ENCODE measurements at places on chromosomes 3 and 15.

- DNase-seq, result peak; percentile 13
Observed at GRCh38 chr3:44554626-44555592, at the start of gene ZKSCAN7. ZKSCAN7 (plus strand) TSS chr3:44555193; CDS start chr3:44557048, 1,855 bp downstream.

DNA sequence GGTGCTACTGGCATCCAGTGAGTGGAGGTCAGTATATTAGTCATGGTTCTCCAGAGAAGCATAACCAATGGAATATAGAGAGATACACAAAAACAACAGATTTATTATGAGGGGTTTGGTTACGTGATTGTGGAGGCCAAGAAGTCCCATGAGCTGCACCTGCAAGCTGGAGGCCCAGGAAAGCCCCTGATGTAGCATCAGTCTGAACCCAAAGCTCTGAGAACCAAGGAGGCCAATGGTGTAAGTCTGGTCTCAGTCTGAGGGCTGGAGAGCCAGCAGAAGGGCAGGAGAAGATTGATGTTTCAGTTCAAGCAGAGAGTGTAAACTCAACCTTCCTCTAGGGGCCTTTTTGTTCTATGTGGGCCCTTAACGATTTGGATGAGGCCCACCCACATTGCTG lies 144.1 kb downstream of the KLF13 start:
- DNase-seq, result no peak

- DNase-seq, result no peak
Observed at GRCh38 chr3:59381282-59381681, 331.5 kb upstream of the CFAP20DC start.

- DNase-seq, result no peak
Observed at GRCh38 chr3:153970741-153971347, 150.3 kb upstream of the ARHGEF26 start.

DNA sequence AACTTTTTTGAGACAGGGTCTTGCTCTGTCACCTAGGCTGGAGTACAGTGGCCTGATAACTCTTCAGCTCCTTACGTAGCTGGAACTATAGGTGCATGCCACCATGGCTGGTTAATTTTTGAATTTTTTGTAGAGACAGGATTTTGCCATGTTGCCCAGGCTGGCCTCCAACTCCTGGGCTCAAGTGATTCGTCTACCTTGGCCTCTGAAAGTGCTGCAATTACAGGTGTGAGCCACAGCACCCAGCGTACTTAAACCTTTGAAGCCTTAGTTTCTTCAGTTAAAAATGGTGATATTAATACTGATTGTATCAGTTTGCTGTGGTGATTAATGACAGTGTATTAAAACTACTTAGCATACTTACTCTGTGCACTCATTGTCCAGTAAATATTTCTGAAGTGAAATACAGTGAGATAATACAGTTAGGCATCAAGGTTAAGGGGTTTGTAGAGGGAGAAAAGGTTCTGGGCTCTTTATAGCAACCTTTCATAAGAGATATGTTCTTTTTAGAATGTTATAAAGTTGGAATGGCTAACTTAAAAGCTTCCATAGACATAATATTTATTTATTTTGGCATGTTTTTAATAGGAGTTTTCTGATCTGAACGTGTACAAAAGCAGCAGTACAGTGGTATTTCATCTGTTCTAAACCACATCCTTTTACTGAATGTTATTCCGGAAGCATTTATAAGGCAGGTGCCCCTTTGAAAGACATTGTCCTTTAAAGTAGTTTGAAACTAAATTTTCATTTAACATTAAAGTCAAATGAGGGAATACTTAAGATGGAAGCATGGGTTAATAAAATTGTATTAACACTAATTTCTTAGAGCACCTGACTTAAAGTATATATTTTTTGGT lies 23.6 kb downstream of the NCK1 start:
- DNase-seq, result no peak

DNA sequence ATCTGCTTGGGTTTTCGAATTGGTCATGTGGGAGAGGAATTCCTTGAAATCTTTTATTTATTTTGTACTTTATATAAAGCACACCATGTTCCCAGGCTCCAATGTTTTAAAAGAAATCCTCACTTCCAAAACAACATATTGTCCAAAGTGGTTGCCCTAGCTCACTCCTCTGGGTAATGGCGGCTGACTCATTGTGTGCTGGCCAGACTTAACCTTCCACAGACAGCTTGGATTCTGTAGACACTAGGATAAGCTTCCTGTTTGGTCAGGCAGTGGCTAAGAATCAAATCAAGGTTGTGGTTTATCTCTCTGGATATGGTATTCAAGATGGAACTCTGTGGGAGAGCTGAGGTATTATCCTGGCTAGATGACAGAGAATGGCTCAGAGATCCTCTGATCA lies 55.8 kb upstream of the FAM98B start:
- DNase-seq, result peak; percentile 76

GRCh38 chr3:197031315-197032285 lies 2.0 kb upstream of the MELTF start:
- peak; percentile 94 for DNase-seq

GRCh38 chr3:3737531-3737930 lies 61.7 kb upstream of the LRRN1 start:
- no peak for DNase-seq

DNA sequence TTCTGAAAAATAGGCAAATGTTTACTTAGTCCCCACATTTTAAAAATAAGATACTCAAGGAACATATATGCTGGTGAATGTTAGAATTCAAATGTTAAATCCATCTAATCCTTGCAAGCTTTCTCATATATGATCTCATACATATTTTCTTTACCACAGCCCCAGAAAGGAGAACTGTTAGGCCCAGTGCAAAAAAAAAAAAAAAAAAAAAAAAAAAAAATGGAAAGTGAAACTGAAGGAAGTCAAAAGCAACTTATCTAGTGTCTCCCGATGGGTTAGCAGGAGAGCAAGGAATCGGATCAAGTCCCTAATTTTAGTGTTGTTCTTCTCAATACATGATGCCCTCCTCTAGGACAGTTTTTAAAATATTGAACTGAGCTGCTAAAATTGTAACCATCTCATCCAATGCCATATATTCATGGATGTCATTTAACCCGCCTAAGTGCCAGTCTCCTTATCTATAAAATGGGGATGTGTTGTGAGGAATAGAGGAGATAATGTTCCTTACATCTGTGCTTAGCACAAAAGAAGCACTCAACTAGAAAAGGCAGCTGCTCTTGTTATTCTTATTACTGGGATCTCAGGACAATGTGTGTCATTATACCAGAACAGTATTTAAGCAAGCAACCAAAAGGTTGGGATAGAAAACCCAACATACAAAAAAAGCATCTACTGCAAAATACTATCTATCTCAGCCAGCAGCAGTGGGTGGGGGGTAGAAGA lies 279.7 kb downstream of the MAGI1 start:
- DNase-seq, result no peak

GRCh38 chr3:42031808-42032480 lies 59.2 kb upstream of the TRAK1 start:
- no peak for DNase-seq

GRCh38 chr3:106030627-106030963 lies 161.8 kb upstream of the CBLB start:
- no peak for DNase-seq

DNA sequence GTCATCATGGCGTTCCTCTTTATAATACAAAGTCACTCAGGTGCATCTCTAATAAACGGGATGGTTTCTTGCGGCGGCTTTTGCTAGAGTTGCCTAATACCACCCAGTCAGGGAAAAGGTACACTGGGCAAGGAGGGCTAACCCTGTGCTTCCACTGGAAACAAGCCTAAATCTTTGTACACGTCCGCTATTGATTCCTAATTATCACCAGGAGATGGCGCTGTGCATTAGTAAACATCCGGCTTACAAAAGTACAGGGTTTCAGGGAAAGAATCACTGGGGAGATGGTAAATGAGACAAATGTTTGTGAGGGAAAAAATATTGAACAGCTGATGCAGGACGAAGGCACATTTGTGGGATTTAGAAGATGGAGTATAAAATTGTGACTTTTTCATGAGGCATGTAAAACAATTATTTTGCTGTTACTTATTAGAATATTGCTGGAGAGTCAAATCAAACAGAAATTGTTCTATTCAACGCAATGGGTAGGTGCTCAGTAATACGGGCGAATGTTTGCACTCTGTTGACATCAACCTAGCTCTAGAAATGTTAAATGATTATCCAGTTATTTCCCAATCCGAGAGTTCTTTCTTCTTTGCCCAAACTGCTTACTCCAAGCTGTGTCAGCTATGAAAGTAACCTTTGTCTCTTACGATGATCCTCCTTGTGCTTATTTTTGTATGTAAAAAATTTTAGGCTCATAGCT lies 50.6 kb downstream of the GMNC start:
- peak; percentile 20 for DNase-seq

- DNase-seq, result no peak
Observed at GRCh38 chr15:65595960-65596359, 15.0 kb downstream of the INTS14 start.

GRCh38 chr15:92687195-92687602 lies 31.6 kb upstream of the FAM174B start:
- no peak for DNase-seq

GRCh38 chr15:96535148-96535547 lies 204.6 kb downstream of the NR2F2 start:
- no peak for DNase-seq

DNA sequence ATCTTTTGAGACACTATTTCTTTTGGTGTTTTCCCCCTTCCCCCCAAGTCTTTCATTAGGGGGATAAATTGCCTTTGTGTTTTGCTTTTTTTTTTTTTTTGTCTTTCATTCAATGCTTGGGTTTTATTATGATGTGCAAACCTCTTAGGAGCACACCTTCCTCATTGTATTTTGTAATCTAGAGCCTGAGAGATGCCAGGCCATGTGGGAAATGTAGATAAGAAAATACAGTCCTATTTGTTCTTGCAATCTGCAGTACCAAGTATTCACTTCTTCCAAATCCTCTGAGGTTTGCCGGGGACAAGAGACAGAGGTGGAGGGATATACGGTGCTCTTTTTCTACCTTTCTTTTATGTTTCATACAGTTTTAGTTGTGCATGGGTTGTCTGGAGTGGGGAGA lies 66.7 kb downstream of the LARS2 start:
- DNase-seq, result no peak

- no peak for DNase-seq
Observed at GRCh38 chr3:71560665-71561064, 22.9 kb downstream of the FOXP1 start.

- DNase-seq, result no peak
Observed at GRCh38 chr3:112134335-112135124, 1.5 kb upstream of the GCSAM start.

GRCh38 chr3:23950293-23950692 lies 5.2 kb downstream of the NR1D2 start:
- DNase-seq, result no peak

DNA sequence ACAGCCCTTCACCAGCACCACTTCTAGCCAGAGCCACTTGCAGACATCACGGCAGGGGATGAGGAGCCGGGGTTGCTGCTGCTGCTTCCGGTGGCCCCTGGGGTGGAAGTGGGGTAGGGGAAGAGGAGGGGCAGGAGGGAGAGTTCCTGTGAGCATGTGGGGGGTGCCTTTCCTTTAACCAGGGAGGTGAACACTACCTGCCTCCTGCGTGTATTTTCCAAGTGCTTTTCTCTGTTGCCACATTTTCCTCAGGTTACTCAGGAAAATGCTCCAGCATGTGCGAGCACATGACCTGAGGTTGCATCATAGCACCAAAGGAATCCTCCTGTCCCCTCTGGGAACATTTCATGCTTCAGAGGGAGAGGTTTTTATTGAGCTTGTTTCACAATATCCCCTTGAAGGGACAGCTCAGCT lies 12.2 kb upstream of the SACM1L start:
- peak; percentile 77 for DNase-seq

DNA sequence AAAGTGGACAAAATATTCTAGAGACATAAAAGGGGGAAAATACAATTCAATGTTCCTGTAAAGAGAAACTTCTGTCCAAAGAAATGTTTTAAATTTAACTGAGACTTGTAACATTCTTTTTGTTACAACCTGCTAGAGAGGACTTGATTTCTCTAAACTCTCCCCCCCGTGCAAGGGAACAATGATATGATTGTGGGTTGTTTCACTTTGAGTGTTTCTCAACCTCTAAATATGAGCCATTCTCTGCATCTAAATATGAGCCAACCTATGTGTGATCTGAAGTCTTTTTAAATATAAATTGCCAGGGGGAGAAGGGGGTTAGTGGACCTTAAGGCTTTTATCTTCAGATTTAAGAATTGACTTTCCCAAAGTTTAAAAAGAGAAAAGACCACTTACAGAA lies 14.6 kb downstream of the ZNF860 start:
- no peak for DNase-seq

DNA sequence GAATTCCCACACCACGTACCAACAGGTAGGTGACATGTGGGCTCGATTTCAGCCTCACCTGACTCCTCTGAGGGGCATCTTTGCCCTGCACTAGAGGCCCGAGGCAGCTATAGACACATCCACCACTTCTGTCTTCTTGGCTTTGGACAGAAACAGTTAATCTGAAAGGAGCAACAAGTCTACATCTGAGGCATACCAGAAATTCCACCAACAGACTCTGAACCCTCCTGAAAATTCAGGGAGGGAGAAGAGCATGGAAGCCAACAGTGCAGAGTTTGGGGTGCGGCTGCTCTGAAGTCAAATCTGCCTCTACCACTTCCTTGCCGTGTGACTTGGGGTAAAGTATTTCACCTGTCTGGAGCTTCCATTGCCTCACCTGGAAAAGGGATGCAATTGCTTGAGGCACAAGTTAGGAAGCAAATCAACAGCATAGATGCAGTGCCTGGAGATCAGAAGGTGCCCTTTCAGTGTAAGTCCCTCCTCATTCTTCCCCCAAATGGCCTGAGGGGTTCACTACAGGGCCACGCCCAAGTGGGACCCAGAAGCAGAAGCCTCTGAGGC lies 119.8 kb downstream of the SHQ1 start:
- DNase-seq, result no peak

GRCh38 chr15:90735923-90736322 lies 18.8 kb downstream of the BLM start:
- no peak for DNase-seq

GRCh38 chr15:88257311-88258092 lies 963 bp upstream of the NTRK3 start:
- no peak for DNase-seq

DNA sequence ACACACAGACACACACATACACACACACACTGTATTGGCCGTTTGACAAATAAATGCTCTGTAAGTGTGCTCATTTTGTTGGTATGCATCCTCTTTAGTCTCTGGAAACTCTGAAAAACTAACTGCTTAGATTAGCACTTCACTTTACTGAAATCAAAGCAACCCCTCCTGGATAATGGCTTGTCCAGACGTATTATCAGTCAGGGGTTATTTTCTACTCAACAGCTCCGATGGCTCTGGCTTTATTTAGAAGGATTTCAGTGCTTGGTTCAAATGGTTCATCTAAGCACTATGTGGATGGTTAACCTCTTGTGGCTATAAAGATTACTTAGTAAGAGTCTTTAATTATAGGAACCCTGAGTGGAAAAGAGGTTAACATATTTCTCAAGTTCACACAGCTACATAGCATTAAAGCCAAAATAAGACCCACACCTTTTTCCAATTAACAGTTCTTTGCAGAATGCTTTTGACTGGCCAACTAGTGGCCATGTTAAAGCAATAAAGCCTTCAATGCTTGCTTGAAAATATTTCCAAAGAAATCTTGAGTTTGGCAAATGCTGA lies 516.1 kb upstream of the NAALADL2 start:
- DNase-seq, result no peak

GRCh38 chr3:169836078-169836941 lies 23.6 kb upstream of the LRRC34 start:
- no peak for DNase-seq

GRCh38 chr3:197749315-197749600 lies 425 bp upstream of the FYTTD1 start:
- DNase-seq, result no peak

Data from GM04504 (cell line).